Transverse colon (tissue), 4 donors: ENCODE measurements at places on chromosomes 2 and 18.

DNA sequence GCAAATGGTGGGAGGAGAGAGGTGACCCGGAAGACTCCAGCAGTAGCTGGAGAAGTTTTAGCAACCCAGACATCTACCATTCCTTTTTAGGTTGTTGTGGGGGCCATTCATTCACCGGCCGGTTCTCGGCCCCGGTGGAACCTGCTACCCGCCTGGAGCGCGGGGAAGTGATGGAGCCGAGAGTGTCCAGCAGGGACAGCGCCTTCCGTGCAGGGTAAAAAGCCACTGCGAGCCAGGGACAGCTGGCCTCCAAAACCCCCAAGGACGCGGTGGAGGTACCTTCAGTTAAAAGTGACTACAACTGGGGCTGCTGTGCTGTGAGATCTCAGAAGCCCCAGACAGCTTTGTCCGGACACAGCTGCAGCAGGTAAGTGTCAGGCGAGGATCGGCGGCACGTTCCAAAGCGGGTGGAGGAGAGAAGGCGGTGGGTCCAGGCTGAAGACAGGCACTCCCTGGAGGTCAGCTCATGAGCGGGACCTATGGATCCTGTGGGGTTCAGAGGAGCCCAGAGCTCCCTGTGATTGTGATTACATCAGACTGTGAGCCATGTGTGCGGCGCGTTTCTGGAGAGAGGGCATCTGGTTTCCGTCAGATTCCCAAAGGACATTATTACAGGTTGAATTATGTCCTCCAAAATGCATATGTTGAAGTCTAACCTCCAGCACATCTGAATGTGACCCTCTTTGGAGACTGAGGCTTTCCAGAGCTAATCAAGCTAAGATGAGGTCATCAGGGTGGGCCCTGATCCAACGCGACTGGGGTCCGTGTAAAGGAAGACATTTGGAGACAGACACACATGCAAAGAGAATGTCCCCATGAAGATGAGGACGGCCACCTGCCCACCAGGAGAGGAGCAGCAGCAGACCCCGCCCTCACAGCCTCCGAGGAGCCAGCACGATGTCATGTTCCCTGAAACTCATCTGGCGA lies 276.3 kb downstream of the EIPR1 start:
- no peak for DNase-seq

DNA sequence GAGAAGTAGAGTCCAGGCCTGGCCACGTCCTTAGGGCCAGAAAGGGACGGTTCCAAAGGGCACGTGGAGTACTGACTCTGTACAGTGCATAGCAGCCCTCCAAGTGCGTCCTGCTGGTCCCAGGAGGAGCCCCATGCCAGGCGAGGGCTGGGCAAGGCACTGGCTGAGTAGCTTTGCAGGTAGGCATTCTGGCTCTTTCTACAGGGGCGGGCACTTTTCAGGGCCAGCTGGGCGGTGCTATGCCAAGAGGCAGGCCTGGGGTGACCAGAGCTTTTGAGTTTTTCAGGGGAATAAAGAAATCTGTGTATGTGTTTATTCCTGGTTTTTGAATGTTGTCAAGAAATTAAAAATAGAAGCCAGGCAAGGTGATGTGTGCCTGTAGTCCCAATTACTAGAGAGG lies 15.4 kb upstream of the GLI2 start:
- DNase-seq, result no peak

DNA sequence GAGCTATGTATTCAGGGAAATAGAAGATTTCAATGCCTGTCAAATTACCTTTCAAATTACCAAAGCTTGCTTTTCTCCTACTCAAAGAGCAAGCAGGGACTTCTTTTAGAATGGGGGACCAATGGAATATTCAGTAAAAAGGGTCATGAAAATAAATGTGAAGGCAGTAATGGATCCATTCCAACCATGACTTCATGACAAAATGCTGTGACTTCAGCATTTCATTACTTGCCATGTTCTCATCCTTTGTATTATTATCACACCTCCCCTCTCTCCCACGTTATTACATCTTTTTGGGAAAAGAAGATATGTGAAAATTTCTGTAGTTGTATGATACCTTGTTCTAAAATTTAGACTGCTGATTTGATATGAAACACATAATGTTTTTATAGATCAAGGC lies 864.0 kb upstream of the FSHR start:
- DNase-seq, result no peak

- no peak for DNase-seq
Observed at GRCh38 chr18:939166-939565, 34.5 kb downstream of the ADCYAP1 start.

DNA sequence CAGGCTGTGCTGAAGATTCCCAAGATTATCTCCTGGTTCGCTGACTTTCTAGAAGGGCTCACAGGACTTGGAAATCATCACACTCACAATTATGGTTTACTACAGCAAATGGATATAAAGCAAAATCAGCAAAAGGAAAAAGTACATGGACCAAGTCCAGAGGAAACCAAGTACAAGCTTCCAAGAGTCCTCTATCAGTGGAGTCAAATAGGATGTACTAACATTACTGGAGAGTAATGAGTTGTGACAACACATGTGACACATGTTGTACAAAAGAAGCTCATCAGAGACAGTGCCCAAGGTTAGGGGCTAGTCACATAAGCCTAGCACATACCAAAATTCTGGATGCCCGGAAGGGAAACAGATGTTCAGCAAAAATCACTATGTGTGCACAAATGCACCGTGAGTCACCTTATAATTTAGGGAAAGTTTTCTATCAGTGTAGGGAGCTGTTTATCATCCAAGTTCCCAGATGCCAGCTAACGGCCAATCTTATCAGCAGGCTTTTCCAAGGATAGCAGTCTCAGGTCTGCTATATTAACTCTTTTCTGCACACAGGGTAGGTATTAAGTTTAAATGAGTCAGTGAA lies 9.5 kb downstream of the TMEM237 start:
- no peak for DNase-seq

- no peak for DNase-seq
Observed at GRCh38 chr2:157938556-157938955, 62.4 kb upstream of the ACVR1 start.

- DNase-seq, result no peak
Observed at GRCh38 chr2:28438532-28439063, 45.9 kb downstream of the FOSL2 start.

DNA sequence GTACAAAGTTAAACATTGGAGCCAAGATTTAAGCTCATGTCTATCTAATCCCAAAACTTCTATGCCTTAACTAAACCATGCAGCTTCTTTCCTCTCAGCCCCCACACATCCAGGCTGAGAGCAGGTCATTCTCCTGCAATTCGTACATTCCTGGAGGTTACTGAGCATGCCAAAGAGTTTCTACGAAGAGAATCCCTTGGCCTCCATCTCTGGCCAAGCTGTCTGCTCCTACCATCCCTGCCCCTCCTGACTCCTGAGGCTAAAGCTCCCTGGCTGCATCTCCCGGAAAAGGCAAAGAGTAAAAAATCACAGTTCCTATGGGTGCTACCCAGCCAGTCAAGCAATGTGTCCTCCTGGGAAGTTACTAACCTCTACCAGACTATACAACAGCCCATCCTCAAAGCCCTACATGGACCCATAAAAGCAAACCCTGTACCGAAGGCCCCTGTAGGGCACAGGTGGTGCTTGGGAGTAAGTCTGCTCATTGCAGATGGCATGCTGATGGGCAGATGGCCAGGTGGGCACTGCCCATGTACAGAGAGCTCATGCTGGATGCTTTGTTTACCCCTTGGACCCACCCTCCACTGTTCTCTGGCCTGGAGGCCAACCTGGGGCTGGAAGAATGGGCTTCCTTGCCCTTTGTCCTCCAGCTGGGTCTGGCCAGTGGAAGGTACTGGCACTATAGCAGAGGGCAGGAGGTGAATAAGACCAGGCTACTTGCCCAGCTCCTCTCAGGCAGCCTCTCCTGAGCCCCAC lies 99.5 kb downstream of the TTC32 start:
- DNase-seq, result no peak

- no peak for DNase-seq
Observed at GRCh38 chr2:205734436-205735037, 52.2 kb downstream of the NRP2 start.

- DNase-seq, result peak; percentile 64
Observed at GRCh38 chr2:26144953-26145680, 27.8 kb upstream of the GAREM2 start.

DNA sequence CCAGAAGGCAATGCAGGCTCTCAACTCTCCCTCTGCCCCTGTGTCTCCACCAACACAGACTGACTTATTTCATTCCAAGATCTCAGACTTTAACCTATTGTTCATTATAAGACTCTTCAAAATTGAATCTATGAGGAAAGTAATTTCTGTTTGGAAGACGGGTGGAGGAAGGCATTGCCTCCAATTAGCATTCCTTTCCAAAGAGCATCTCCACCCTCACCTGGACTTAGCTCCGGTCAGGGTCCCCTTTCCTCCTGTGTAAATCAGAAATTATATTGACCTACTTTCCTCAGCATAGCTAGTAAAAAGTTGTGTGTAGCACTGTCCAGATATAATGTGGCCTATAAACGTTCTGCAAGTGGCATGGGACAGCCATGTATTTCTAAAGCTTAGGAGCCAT lies 230.4 kb upstream of the ACVR2A start:
- DNase-seq, result peak; percentile 50

- DNase-seq, result no peak
Observed at GRCh38 chr2:64086347-64087082, 57.7 kb downstream of the PELI1 start.

DNA sequence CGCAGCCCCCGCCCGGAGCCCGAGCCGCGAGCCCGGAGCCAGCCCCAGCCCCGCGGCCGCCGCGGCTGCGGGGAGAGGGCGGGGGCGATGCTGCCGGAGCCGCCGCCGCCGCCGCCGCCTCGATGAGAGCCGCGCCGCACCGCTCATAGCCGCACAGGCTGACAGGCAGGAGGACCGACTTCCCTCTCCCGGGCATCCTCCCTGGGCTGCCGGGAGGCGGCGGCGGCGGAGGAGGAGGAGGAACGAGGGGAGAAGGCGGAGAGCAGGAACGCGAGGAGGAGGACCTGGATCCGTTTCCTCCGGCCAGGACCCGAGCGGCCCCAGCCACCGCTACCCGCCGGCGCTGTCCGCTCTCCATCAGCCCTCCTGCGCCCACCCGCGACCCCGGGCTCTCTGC lies 370 bp downstream of the KLHL29 start:
- peak; percentile 26 for DNase-seq

DNA sequence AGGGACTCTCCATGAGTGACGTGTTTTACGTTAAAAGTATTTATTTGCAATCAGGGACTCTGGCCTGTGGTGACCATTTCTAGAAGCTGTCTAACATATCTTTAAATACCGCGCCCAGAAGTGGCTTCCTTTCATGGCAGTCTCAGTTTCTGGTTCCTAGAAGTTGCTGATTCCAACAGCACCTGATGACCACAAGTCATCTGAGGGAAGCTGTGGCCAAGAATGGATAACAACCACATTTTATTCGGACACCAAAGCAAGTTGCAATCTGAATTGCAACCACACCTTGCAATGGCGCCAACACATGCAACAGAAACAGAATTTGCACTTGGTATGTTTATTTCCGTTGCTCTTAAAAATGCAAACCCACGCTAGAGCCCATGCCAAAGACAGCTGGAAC lies 33.1 kb downstream of the MEX3C start:
- no peak for DNase-seq

GRCh38 chr2:88091943-88092342 lies 24.3 kb downstream of the SMYD1 start:
- no peak for DNase-seq

- no peak for DNase-seq
Observed at GRCh38 chr18:12857215-12857905, 26.7 kb downstream of the PTPN2 start.

- DNase-seq, result no peak
Observed at GRCh38 chr2:236939721-236940231, 145.9 kb upstream of the COPS8 start.

GRCh38 chr2:41914936-41915335 lies 132.9 kb upstream of the PKDCC start:
- no peak for DNase-seq

DNA sequence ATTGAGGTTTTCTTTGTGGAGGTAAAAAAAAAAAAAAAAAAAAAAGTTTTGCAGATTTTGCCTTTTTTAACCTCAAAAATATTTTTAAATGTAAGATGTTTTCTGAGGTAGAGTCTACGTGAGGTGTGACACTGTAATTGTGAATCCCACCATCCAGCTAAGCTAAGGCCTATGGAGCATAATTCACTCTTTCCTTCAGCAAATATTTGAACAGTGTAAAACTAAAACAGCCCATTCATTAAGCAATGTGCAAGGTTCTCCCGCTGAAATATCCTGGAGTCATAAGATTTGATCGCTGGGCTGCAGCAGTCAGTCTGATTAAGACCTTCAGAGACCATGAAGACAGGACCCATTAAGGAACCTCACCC lies 105.1 kb downstream of the HNRNPLL start:
- DNase-seq, result no peak

DNA sequence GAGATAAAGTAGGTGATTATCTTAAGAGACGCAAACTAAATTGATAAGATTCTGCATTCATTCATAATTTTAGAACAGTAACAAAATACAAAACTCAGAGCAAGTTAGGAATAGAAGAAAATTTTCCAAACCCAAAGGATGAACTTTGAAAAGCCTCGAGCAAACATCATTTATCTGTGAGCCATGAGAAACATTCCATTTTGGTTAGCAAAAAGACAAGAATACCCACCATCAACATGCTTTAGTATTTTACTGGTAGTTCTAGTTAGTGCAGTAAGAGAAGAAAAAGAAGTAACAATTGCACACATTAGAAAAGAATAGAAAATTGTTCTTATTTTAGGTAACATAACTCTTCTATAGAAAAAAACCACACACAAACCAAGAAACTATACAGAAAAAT lies 291.3 kb upstream of the TCF4 start:
- DNase-seq, result no peak

DNA sequence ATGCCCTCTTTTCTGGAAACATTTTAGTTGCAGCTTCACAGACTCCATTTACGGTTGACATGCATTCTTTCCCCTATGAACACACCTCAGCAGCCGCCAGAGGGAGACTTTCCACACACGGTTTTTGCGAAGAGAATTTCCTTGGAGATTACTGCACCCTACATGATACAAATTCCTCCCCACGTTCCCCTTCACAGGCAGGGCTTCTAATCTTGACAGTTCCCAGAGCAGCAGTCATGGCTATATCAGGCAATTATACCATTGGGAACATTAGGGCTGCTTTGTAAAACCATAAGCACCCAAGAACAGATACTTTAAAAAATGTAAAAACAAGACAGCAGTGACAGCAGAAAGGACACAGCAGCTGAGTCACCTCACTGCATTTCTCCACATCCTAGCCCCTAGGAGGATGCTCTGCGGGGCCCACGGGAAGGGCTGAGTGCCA lies 253.8 kb downstream of the TGIF1 start:
- peak; percentile 74 for DNase-seq

- DNase-seq, result no peak
Observed at GRCh38 chr2:188495969-188496431, 204.3 kb downstream of the GULP1 start.

- DNase-seq, result no peak
Observed at GRCh38 chr2:102708847-102709559, 52.8 kb upstream of the TMEM182 start.
